ENCODE measurements at places on chromosomes 2 and 18.

- DNase-seq = no peak
Observed at GRCh38 chr18:62928326-62928725, 213.0 kb downstream of the PHLPP1 start.

- DNase-seq = no peak
Observed at GRCh38 chr2:219638217-219638947, 11.0 kb downstream of the SLC4A3 start.

DNA sequence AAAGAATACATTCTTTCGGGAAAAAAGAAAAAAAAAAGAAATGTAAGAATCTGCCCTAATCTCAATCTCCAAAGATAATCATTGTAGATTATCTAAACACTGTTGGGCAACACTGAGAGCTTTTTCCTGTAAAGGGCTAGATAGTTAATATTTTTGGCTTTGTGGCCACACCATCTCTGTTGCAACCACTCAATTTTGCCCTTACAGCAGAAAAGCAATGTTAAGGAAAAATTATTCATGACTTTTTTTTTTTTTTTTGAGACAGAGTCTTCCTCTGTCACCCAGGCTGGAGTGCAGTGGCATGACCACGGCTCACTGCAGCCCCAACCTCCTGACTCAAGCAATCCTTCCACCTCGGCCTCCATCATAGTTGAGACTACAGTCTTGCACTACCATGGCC lies 17.3 kb upstream of the FZD5 start:
- no peak for DNase-seq

DNA sequence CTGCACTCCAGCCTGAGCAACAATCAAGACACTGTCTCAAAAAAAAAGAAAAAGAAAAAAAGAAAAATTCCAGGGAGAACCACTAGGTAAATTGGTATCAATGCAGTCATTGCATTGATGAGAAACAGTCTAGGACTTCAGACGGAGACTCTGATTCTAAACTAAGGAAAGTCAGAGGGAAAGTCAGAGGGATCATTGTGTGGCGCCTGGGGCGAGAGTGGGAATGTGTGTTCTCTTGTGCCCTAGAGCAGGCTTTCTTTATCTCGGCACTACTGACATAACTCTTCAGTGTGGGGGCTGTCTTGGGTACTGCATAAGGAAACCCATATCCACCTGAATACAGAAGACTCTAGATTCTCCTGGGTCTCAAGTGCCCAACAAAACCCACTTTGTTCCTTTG lies 24.8 kb downstream of the SERPINE2 start:
- no peak for DNase-seq

DNA sequence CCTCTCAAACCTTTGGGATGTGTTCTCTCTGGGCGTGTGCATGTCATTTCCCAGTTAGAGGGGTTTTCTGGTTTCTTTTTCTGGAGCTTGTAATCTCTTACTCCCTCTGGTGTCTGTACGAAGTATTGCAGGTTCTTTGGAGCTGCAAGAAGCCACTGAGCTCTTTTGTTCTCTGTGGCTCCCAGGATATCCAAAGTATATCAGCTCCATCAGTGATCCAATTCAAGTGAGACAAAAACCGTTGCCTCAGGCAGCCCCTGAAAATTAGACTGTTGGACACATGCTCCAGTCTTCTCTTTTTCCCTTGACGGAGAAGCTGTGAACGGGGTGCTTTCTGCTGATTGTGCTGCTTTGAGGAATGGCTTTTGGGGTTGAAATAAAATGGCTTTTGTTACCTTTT lies 59.0 kb upstream of the LDLRAD4 start:
- DNase-seq = no peak

- DNase-seq = no peak
Observed at GRCh38 chr2:1226766-1227165, 186.5 kb upstream of the TPO start.

DNA sequence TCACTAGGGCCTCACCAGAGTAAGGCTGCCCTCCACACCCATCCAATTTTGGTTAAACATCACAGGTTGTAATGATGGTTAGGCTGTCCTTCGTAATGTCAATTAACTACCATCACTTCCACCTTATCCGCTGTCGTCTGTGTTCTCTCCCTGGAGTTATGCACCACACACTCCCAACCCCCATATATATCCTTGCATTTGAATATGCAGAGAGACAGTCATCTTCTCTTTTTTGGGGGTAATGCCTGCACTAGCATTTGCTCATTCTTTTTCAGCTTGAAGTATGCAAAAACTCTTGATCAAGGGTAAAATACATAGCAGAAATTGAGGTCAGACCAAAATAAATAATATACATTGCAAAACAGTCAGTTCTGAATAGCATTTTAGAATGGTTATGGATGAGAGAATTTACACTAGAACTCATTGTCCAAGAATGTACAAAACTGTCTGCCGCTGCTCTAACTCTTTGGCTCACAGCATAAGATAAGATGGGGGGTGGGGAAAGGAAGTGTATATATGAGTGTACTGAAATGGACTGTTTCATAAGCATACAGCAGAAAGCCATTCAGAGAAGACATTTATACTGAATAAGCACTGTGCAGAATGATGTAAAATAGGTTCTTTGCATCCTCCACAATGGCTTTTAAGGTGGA lies 397.8 kb upstream of the CHST9 start:
- DNase-seq = no peak

GRCh38 chr18:48756511-48757226 lies 194.1 kb downstream of the SMAD7 start:
- no peak for DNase-seq

DNA sequence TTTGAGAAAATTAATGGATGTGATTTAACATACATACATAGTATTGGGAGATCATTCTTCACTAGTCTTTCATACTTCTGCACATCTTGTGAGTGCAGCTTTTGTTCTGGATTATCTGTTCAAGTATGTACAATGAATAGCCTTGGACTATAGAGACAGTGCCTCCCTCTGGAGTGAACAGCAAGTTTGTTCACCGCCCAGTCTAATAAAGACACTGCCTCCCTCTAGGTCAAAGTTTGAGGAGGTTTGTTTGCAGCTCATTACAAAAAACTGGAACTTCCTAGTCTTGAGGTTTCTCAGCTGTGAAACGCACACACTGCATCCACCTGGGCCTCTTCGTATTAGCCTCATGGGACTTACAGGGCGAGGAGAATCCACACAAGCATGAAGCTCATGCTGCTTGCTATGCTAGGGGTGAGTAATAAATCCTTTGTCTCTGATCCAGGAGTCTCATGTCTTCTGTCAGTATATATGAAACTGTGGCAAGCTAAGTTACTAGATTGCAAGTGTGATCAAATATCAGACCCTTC lies 26.0 kb upstream of the LAPTM4A start:
- no peak for DNase-seq

DNA sequence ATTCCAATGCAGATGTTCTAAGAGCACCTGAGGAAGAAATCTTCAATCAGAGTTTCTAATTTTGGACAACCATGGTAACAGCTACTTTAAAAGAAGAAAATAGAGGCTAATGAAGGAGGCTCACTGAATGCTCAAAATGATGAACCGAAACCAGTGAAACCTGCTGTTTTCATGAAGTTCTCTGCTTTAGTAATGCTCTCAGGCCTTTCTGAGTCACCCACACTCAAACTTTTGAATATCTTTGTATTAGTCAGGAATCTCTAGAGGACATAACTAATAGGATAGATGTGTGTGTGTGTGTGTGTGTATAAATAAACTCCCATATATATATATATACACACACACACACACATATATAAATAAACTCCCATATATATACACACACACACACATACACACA lies 76.9 kb upstream of the RIT2 start:
- no peak for DNase-seq

DNA sequence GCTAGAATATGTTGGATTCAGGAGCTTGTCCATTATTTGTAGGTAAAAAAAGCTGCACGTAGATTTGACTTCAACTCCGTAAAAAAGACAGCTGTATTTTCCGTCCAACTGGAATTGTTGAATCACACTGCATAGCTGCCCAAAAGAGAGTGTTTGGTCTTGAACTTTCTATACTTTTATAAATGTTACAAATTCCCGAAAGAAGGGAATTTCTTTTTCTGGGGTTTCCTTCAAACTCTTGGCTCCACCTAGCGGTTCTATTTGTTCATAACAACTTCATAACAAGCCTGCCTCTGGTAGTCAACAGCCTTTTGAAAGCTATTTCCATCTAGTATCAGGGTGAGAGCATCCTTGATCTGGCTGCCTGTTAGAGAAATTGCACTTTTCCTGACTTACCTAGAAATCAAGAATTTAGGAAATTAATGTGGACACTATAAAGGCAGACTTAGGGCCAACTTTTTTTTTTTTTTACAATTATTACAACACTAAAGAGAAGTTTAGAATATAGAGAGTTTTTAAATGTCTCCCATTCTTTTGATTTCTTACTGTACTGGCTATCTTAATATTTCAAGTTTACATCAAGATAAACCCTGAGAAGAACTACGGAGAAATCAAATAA lies 48.1 kb downstream of the TMEM185B start:
- DNase-seq = no peak

GRCh38 chr2:198322275-198322674 lies 517.9 kb downstream of the PLCL1 start:
- no peak for DNase-seq

DNA sequence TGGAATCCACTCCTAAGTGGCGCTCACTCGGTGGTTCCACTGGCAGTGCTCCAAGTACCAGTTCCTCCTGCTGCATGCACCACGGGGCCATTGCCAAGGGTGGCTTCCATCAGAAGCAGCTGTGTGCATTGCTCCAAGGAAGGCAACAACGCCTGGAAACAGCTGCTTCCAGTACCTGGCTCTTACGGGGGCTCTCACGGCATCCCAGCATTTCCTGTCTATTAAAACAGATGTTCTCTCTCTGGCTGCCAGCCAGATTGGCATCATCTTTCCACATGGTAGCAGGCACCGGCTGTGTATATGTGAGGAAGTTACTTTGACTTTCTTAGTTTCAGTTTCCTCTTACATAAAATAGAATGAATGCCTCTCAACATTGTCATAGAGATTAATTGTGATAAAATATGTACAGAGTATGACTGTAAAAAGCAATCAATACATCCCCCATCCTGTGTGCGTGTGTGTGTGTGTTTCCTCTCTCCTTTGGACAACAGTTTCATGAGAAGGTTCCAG lies 84.9 kb downstream of the CMPK2 start:
- no peak for DNase-seq

DNA sequence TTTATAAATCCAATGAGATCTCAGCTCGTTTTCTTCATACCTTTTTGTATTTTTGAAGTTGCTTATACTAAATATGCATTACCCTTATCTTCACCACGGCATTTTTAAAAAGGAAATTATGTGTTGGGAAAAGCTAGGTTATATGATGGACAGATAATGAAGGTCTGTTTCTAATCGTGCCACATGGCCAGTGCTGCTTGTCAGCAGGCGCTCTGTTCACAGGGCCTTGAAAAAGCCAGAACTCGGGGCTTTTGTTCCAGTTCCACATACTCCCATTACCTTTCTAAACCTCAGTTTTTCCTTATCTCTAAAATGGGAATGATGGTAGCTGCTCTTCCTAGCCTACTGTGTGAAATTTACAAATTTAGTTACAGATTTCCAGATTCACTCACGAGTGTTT lies 42.0 kb downstream of the EPAS1 start:
- DNase-seq = no peak

DNA sequence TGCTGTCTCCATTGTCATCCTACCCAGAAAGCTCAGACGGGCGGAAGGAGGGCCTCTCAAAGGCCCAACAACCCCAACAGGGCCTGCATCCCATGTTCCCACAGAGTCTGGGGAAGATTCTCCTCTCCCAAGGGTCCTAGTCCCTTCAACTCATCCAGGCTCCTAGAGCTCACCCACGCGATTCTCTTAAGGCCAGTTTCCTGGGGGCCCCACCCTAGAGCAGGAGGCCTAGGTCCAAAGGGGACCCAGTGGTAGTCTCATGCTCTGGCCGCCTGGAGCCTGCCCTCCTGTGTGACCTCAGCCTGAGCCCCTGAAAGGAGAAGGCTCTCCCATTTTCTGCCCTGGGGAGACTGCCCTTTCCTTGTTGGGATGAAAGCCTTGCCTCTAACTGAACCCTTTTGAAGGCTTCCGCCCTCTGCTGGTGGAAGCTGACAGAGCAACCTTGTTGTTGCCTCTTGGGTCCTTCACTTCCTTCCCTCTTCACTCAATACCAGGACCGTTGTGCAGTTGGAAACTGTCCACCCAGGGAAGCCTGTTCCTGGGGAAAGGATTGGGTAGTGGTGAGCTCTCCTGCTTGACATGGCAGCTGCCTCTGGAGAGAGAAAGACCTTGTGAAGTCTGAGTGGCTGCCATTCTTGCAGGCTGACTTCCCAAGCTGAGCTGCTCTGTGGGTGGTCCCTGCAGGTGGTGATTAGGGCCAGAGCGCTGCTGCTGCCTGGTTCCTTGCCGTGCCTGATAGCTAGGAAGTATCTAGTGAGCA lies 86.0 kb upstream of the ALPP start:
- no peak for DNase-seq

DNA sequence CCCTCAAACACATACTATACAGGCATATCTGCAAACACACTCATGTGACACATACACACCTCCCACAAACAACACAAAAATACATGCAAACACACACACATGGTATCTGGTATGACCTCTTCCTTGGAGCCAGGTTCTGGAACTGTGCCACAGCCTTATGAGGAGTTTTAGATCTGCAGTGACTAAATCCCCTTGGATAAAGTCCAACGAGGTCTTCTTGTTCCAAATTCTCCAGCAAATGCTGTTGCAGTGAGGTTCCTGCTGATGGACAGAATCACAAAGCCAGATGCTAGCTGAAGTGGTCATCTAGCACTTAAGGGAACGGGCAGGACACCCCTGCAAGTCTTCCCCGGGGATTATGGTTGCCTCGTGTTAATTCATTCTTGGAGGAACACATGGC lies 54.5 kb upstream of the DAPL1 start:
- no peak for DNase-seq

GRCh38 chr18:26579941-26580618 lies 31.7 kb upstream of the KCTD1 start:
- DNase-seq = no peak

DNA sequence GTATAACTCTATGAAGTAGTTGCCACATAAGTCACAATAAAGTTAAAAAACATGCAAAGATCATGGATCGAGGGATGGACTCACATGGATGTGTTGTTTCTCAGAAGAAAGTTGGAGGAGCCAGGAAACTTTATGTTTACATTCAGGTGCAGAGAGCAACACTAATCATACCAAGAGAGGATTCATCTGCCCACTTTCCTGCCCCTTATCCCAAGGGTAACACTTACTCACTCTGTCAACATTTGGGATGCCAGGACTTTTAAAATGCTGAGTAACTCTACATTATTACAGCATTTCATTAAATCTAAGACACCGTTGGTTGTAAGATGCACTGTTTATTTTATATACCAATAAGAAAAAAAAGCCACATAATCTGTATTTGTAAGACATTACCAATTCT lies 170.4 kb downstream of the KCNE4 start:
- no peak for DNase-seq

GRCh38 chr2:226118471-226119429 lies 680.9 kb downstream of the IRS1 start:
- DNase-seq = no peak

Data from stimulated activated CD4-positive, alpha-beta T cell treated with anti-CD3 and anti-CD28 coated beads, TNF-alpha, amount 100 ng/mL, for 1 hour (primary cell).